ENCODE measurements at places on chromosomes 6 and 20.

DNA sequence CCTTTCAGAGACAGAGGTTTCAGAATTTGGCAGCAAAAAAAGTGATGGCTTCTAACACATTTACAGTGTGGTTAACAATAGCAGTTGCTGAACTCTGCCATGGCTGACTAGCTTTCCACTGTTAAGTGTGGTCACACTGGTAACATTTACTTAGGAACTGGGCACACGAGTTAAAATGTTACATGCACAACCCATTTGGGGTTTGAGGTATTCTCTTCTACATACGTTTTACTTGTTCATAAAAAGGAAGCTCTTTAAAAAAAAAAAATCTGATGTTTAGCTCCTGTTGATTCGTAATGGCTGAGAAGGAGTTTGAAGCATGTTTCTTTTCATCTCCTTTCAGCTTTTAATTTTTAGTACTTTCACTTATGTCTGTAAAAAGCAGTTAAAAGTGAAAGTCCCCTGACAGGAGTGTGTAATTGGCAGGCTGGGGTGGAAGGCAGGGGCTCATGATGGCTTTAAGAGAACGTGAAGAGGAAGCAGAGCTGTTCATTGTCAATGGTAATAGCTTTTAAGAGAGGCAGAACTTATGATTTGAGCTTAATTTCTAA lies 245.9 kb downstream of the FARS2 start:
- DNase-seq: no peak

DNA sequence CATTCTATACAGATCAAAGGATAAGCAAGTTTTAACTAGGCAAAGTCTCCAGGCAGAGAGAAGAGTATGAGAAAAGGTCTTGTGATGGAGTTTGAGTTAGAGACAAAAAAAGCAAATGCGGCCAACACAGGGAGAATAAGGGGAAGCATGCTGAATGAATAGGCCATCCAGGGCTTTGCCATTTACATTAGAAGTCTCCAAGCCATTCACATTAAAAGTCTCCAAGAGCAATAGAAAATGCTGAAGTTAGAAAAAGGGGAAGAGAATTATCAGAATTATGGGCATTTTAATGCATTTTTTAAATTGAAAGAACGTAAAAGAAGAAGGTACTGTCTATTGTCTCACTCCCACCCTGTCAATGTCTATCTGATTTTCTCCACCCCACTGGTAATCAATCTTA lies 49.4 kb downstream of the PDSS2 start:
- DNase-seq: no peak

- peak; percentile 90 for DNase-seq
These were observed 16.9 kb upstream of the RFPL4B start for GRCh38 chr6:112330071-112330878.

DNA sequence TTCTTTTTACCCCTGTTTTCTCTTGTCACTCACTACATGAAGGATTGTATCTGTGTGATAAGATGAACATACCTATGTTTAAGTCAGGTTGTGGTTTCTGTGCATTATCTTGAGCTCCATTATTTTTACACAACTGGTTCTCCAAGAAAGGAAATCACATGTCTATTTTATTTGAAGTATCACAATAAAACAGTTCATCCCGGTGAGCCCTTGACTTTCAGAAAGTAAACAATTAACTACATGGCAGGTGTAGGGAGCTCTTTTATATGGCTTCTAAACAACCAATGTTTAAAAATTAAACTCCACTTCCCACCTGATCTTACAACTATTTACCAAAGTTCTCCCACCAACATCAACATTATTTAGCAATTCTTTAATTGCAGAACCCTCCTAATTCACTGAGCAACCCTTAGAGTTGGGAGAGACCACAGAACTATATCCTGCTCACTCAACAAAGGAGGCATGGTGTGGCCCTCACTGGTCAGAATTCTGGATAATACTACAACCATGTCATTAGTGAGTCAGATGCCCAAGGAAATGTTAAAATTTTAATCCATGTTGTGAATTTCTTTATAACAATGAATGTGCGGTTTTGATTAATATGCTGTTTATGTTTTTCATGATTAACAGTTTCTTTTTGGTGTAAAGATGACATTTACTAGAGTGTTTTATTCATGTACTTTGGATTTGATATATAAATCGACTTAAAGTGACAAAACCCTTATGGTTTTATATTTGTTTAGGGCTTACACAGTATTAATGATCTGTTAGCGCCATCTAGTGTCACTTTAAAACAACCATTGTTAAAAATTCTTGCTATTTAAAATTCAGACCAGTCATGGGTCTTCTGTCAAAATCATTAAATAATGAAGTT lies 50.0 kb upstream of the SCGN start:
- DNase-seq: peak; percentile 65

DNA sequence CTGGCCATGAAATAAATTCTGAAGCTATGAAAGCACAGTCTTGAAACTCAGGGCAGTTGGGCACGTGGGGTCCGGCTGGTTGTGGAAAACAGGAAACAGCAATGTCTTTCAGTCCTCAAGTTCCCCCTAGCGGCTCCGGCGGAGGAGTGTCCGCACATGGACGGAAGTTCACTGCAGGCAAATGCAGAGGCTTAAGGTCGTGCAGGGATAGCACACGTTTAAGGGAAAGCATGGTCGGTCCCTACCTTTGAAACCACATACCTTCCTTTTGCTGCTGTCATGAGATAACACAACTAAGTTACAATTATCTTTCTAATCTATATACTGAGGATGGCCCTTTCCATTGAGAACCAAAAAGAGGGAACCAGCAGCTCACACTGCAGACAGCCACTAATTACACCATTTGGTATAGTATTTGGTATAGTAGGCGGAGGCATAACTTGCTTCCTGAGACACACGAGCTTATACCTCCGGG lies 52.6 kb upstream of the NFATC2 start:
- peak; percentile 87 for DNase-seq

GRCh38 chr6:49668083-49668511 lies 31.5 kb upstream of the RHAG start:
- DNase-seq: peak; percentile 6

DNA sequence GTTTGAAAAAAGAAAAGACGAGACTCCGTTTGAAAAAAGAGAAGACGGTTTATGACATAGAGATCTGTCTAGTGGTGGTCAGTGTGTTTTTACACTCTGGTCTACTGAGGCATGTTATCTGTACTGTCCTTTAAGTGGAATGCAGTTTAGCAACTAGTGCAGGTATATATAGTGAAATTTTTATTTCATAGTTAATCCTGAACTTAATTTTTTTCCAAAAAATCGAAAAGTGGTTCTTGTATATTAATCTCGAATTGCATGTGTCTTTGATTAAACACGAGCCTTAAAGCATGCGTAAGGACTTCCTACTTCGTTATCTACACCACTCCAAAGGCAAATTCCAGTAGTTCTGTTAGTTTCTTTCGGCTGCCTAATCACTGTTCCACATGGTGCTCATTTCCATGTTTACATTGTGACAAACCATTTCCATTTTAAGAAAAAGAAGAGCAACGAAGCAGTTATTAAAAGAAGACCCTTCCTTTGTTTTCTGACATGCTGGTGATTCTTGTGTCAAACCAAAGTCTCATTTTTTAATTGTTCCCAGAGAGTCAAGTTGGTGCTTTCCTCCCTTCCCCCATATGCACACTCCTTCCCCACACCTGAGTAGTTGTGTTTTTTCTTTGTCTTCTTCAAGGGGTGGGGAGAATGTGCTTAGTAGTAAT lies 2.3 kb downstream of the SNX9 start:
- DNase-seq: no peak

- peak; percentile 95 for DNase-seq
These were observed 52.2 kb upstream of the FAM83C start for GRCh38 chr20:35344354-35344837.

DNA sequence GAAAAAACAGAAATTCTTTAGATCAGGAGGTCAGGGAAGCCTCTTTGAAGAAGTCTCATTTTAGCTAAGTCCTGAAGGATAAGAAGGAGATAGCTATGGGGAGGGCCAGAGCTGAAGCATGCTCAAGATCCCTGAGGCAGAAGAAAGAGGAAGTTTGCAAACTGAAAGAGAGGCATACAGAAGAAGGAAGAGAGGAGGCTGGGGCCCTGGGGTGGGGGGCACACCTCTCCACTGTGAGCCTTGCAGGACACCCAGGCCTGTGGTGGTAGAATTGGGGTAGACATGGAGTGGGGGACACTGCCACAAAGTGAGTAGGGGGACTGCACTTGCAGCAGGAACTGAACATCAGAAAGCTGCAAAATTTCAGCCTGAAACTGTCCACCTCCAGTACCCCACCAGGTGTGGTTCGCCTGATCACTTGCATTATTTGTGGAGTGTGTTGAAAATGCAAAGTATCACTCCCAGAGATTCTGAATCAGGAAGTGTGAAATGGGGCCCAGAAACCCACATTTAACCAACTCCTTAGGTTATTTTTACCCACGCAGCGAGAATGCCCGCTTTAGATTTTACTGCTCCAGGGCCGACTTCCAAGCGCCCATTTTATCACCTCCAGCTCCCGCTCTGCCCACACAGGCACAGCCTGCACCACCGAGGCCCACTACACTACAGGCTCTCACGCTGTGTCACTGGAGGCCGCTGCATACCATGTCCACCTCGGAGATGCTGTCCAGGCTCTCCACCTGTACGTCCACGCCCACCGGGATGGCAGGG lies 44.0 kb downstream of the GABRR2 start:
- DNase-seq: no peak

DNA sequence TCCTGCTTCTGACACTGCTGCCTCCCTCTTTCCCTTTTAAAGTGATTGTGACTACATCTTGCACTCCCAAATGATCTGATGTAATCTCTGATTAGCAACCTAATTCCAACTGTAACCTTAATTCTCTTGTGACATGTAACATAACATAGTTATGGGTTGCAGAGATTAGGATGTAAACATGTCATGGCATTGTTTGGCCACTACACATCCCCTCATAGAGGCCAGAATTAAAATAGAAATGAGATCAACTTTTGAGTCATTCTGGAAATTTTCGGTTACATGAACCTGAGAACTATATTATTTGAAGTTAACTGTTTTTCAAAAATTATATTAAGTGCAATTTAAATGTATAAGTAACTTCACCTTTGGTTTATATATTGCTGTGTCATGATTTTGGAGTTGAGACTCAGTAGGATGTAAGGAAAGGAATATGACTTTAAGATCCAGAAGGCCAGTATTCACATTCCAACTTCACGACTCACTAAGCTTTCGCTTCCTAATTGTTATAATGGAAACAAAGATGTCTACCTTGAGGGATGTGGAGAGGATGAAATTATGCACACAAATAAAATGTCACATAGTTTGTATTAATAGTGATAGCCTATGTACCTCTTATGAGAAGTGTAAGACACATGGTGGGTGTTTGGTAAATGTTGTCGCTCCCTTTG lies 611.9 kb upstream of the MAP3K7 start:
- DNase-seq: no peak

DNA sequence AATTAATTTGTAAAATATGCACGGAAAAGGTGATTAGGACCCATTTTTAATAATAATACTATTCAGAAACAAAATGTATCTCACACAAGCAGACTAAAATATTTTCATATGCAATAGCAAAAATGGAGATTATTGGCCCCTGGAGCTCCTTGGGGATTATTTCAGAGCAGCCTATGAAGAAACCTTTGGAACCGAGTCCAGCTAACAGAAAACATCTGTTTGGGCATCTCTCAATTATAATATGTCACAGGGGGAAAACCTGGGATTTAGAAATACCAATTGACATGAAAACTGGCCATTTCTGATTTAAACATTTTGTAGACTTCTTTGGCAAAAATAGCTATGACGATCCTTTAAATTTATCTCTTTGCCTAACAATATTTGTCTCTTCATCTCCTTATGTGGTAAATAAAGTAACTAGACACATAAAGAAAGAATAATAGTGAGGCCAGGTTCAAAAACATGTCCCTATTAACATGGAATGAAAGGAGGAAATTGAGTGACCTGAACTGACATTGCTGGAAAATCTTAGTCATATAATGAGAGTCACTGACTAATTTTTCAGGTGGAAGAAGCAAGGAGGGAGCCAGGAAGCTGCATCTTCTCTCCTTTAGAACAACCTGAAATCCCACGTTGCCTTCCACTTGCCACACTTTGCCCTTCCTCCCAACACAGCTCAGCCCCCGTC lies 199.0 kb downstream of the SOD2 start:
- DNase-seq: peak; percentile 6

- peak; percentile 50 for DNase-seq
These were observed 32.9 kb downstream of the FILIP1 start for GRCh38 chr6:75460681-75461080.

- DNase-seq: peak; percentile 37
These were observed 118.6 kb downstream of the OGFRL1 start for GRCh38 chr6:71406865-71407860.

GRCh38 chr6:7920425-7920824 lies 9.8 kb upstream of the TXNDC5 start:
- no peak for DNase-seq

DNA sequence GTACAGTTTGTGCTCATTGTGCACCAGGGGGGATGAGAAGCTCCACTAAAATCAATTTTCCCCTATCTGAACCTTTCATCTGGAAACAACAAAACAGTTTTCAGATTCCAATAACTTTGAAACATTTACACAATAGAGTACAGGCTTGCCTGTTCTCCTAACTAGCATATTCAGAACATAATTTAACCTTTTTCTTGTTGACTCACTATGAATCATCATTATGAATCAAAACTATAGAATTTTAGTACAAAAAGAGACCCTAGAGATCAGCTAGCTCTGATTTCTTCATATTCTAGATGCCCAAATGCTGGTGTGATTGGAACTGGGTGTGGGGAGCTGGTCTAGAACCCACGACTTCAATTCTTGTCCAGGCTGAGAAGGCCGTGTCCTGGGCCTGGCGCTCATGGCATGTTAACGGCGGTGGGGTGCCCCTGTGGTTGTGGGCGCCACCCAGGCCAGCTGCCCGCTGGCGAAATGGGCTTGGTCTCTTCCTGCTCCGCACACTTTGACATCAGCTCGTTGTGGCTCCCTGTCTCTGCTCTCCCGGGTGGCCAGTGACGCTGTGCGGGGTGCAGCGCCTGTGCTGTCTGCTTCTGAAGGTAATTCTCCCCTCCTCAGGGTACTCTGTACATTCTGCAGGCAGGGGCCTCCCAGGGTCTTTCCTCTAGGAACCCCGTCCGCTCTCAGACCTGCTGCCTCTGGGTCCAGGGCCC lies 29.9 kb upstream of the AGPAT4 start:
- DNase-seq: peak; percentile 21

DNA sequence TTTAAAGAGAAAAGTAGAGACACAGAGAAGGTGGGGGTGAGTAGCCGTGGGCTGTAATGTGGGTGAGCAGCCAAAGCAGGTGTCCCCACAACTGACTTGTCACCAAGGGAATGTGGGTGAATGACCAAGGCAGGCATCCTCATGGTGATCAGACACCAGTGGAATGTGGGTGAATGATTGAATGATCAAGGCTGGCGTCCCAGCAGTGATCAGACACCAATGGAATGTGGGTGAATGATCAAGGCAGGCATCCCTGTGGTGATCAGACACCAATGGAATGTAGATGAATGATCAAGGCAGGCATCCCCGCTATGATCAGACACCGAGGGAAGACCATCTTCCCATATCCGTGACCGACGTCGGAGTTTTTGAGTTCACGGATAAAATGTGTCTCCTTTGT lies 49.8 kb upstream of the OR14J1 start:
- no peak for DNase-seq

Data from M059J (cell line).